ENCODE measurements at places on chromosomes 3 and 15.

DNA sequence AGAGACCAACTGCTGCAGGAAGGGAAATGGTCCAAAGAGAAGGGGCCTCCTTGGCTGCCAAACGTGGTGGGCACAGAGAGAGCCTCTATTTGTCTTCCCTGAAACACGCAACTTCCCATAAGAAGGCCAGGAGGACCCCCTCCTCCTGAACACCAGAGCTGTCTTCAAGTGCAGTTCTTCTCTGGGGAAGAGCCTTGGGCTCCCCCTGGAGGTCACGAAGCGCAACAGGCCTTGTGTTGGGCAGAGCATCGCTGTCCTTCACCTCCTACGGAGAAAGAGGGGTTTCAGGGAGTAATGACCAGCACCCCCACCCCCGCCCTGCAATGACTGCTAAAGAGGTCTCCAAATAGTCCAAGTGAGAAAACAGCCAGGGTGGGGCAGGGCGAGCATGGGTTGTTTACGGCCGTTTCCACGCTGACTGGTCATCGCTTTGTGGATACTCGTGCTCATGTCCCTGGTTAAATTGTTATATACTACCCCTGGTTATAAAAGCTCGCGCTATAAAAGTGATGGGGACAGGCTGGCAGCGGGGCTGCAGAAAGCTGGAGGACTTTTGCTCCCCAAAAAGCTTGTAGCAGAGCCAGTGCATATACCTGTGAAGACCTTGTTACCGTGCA, 397.5 kb upstream of the ATP10A start:
- DNase-seq = peak; percentile 46

DNA sequence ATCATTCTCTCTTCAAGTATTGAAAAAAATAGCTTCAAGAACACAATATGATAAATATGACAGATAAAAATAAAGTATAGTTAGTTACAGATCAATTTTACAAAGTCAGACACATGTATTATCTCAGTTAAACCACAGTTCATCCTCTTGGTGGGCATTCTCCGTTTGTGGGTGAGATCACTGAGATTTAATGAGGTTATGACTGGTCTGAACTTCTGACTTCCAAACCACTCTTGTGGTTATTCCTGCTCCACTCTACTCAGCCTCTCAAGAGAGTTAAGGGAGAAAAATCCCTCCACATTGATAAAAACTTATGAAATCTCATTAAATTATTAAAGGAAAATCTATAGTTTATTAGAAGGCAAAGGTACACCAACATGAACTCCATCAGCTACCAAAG, 229.9 kb upstream of the LRTM1 start:
- peak; percentile 64 for DNase-seq

DNA sequence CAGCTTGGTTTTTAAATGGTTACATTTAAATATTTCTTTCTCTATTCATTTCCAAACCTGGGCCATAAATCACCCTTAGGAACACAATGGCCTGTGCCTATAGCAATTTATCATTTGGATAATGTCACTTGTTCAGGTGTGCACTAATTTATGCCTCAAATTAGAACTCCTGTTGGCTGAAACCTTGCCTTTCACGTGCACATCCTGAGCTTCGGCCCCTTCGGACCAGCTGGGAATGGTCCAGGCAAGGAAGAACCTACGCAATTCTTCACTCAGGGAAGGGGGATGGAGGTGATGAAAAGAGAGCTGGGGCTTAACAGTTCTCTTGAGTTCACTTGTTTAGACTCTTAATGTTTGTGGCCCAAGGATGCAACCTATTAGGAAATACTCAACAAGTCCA, 324.1 kb upstream of the ICE2 start:
- DNase-seq = no peak

DNA sequence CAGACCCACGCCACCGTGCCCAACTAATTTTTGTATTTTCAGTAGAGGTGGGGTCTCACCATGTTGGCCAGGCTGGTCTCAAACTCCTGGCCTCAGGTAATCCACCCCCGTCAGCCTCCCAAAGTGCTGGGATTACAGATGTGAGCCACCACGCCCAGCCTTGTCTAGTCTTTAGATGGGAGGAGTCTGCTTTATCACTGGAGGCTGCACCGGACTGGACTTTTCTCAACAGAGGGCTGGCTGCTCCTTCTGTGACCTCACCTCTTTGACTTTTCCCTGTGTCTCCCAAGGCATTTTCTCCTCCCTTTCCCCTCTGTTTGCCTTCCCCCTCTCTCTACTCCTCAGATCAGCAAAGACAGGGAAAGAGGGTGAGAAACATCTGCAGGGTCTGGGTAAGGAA, 28.5 kb downstream of the SLCO2A1 start:
- DNase-seq = no peak

DNA sequence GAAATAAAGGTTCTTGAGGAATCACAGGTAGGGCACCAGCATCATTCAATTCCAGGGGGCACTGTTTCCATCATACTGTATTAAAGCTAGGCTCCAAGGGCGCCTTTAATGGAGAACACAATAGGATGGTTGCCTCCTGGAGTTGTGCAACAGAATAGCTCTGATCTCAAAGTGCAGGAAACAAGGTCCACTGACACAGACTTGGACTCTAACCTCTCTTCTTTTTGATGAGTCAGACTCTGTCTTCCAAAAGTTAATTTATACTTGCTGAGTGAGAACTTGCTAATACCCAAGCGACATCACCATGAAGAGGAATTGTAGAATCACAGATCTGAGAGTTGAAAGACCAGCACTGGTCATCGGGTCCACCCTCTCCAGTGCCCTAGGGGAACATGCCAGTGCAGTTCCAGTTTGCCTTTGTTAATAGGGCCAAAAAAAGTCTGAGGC, 94.4 kb upstream of the PHLDB2 start:
- peak; percentile 53 for DNase-seq

DNA sequence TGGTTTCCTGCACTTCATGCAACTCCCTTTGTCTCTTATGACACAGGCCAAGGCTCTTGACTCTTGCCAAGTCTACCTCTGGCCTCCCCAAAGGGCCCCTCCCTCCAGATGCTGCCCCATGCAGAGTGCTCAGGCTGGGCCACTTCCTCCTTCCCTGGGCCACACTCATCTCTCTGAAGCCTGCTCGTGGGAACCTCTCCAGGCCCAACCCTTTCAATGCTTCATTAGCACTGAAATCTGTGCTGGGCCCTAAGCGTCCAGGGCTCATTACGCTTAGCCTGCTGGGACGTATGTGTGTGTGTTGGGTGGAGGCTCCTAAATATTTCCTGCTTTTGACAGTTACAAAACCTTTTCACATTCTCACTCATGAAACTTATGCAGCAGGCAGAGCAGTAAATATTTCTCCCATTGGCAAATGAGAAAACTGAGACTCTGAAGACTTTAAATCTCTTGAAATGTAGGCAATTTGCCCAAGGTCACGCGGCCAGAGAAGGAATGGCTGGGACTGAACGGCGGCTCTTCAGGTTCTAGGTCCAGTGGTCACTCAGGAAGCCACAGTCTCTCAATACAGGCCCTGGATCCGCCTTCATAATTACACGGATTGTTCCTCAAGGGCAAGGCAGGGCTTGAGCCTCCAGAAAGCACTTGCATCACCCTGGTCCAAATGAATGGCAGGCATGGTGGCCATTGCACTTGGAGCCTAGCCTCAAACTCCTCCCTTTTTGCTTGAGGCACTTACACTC, 241.7 kb upstream of the HES1 start:
- DNase-seq = peak; percentile 12

- peak; percentile 42 for DNase-seq
Measured at GRCh38 chr3:188554404-188554803, 400.4 kb downstream of the LPP start.

- DNase-seq = no peak
Measured at GRCh38 chr3:80238606-80239005, 470.8 kb upstream of the ROBO1 start.

GRCh38 chr3:44516230-44516629, 38.8 kb upstream of the ZNF445 start:
- DNase-seq = no peak

DNA sequence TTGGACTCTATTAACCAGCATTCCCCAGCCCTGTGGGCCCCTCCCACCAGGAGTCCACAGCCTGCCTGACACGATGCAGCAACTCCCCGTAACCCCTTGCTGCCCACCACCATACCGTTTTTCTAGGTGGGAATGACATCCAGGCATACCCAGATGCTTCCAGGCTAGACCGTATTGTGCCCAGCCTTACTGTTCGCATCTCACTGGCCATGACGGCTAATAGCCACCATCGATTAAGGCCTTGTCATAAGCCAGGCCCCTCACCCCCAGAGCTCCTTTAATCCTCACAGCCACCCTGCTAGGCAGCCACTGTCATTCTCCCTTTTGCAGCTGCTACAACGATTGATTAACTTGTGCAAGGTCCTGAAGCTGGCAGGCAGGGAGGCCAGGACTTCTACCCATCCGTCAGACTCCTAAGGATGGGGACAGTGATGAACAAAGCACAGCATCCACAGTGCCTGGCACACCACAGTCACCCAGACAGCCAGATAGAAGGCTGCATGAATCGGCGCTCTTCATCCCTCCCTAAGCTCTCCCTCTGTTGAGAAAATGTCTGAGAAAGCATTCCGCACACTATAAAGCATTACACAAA, 60.0 kb upstream of the FLNB start:
- DNase-seq = no peak

- no peak for DNase-seq
Measured at GRCh38 chr3:184381261-184382224, 1.7 kb downstream of the CHRD start.

GRCh38 chr3:13772321-13772745, 107.5 kb downstream of the WNT7A start:
- DNase-seq = no peak

GRCh38 chr3:18758047-18758704, 333.0 kb upstream of the SATB1 start:
- peak; percentile 27 for DNase-seq

- DNase-seq = no peak
Measured at GRCh38 chr3:113829576-113830354, 8.8 kb upstream of the GRAMD1C start.

DNA sequence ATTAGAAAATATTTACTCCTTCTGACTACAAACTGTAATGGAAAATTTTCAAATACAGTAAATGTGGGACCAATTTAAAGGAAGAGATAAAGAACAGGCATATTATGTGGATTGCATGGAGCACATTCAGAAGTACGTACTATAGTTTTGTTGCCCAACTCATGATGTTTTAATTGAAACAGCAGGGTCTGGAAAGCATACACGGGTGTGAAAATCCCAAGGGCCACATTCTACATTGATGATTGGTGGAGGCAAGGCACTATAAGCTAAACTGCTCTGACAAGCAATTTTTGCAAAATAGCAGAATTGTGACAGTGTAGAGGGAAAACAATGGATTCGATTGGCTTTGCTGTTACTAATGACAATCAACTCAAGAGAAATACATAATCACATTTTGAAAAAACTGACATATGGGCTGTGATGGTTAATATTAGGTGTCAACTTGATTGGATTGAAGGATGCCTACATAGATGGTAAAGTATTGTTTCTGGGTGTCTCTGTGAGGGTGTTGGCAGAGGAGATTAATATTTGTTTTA, 458.6 kb downstream of the PYDC2 start:
- DNase-seq = no peak

- DNase-seq = peak; percentile 72
Measured at GRCh38 chr3:4995500-4996053, 16.3 kb downstream of the BHLHE40 start.

DNA sequence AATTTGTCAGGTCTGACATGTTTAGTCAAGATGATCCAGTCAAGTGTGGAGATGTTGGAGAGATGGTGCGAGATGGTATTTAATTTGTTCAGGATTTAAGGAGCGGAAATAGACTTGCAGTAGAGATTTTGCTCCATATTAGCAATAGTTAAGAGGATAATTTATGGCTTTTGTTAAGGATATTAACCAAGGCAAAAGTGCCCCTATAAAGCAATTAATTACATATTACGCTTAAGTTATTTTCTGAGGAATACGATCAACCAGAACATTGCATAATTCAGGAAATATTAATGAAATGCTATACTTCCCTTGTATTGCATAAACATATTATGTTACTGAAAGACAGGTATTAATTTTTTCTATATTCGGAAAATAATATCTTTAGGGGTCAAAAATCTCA, 83.9 kb downstream of the ZIC1 start:
- DNase-seq = no peak

DNA sequence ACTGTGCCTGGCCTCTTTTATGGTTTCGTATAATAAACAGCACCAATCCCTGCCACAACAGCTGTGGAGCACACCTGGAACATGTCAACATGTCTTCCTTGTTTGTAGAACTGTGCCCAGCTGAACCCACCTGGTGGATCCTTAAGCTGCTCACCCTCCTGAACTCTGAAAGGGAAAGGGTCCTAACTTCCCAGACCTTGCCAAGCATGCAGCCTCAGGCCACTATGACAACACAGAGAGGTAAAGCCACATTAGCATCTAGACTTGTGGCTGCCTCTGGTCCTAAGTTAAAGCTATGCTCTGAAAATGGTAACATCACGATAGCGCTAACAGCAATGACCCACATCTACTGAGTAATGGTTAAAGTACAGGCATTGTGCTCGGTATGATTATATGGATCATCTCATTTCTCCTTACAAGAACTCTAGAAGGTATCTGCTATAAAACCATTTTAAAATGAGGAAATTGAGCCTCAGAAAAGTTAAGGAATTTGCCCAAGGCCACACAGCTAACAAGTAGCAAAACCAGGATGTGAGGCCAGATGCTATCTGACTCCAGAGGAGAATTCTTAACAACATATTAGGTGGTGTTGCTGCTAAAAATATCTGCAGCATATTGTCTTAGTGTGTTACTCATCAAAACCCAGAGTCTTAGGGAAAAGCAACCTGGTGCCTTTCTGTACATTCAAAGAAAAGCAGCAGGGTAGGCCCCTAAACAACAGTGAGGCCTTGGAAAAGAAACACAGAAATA, 23.1 kb upstream of the HERC1 start:
- DNase-seq = peak; percentile 76

DNA sequence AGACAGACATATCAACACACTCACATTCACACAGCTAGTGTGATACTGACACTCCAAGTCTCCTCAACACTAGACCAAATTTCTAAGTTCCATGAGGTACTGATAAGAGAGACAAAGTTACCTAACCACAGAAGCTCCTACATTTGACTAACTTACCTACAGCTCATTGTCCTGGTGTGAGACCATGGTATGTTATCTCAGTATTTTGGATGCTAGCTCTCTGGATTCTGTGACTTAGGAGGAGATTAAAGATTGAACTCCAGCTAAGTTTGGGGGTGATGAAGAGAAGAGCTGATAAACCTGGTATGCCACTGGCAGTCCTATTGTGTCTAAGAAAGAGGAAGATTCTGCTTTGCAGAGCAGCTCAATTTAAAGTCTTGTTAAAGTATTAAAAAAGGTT, 144.0 kb upstream of the MYRIP start:
- no peak for DNase-seq

GRCh38 chr3:74500257-74500656, 114.2 kb downstream of the CNTN3 start:
- peak; percentile 32 for DNase-seq

DNA sequence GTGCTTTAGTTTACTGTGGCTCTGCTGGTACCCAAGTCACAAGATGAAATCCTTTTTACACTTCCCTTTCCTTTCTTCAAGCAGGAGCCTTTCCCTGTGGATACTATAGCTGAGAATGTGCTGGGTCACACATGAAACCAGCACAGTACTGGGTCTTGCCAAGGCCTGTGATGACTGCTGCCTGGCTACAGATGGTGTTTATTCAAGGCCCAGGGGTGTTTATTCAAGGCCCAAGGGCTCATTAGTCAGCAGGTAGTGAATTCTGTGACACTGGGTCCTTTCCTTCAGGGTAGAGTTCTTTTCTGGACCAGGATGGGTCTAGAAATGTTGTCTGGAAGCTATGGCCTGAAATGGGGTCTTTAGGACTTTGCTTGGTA, 99.4 kb downstream of the SH3GL3 start:
- peak; percentile 27 for DNase-seq
